ENCODE measurements at places on chromosomes 1 and 21.
A peak's percentile ranks its signal among the peaks of the same experiment; 100 is the strongest.

DNA sequence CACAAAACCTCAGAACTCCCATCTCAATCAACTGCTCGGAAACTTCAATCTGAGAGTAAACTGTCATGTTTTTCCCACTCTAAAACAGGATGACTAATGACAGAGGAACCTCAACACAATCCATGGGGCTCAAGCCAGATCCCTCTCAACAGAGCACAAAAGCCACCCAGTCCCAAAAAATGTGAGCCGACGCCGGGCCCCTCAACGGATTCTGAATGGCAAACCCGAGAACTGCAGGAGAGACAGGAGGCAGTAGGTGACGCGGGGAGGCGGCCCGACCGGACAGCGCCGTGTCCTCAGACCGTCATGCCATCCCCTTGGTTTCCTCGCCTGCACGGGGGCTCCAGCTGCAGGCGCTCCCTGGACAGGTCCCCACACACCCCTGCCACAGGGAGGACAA lies 53.4 kb downstream of the SSBP3 start:
- DNase-seq: no peak

DNA sequence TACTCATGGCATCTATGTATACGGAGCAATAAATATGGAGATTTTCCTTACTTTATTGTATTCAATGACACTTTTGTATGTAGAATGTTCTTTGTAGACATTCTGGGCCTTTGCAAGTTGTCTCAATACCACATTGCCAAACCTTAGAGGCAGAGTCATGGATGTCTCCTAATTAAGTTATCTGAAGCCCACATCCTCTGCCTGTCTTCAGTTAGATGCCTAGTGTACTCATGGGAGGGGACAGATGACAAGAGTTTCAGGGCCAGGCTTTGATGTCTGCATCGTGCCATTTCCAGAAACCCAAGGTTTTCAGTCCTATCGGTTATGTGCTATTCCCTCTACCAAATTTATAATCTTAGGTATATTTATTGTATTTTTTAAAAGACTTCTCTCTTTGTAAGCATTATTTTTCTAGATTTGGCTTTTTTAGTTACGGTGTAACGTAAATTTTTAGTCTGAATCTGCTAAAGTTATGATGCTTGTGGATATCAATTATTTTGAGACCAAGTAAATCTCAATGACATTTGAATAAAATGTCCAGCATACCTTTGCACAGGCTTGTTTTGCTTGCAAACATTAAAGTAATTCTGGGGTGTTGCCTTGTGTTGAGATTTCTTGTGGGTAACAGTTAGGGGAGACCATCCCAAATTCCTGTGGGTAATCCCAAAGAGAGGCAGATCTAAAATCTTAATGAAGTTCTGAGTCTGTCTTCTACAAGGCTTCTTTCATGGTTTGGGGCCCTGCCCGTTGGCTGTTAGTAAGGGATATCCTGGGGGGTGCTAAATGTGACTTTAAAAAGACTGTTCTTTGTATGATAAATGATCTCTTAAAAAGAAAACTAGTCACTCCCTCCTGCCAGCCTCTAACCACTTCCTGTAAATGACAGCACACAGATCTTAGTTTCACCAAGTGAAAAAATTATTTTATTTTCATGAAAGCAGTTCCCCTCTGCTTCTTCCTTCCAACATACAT lies 8.0 kb upstream of the MACF1 start:
- DNase-seq: peak; percentile 71

DNA sequence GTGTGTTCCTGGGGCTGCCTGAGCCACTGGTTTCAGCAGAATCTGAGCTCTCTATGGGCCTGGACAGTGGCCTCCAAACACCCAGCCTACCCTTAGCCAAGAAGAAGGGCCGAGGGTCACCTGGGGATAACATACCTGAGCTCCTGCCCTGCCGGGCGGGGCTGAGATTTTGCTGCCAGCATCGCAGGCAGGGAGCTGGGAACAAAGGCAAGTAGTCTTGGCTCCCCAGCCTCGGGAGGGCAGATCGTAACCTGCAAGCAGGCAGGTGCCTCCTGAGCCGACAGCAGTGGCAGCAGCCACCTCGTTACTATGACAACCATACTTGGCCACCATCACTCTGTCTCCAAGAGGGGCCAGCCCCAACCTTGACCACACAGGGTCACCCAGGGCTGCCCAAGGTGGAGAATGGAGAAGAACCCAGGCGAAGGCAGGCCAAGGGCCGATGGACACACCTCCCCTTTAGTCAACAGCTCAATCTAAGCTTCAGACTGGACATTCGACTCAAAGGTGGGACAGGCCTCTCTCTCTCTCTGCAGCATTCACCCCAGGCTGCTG lies 54.6 kb downstream of the TOMM20 start:
- DNase-seq: no peak

DNA sequence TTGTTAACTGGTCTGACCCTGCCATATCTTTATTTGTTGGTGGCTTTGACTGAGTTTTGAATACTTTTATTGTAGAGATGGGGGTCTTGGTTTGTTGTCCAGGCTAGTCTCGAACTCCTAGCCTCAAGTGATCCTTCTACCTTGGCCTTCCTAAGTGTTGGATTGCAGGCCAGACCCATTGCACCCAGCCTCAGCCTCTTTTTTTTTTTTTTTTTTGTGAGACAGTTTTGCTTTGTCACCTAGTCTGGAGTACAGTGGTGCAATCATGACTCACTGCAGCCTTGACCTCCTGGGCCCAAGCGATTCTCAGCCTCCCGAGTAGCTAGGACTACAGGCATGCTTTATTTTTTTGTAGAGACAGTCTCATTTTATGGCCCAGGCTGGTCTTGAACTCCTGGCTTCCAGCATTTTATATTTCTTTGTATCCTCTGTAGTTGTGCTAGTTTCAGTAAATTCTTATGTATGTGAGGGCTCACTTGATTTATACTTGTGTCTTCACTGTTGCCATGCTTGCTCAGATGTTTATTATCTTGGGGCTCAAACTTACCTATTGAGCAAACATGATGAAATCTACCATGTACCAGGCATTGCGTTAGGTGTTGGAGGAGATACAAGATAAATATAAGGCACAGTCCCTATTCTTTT lies 24.1 kb downstream of the THRAP3 start:
- DNase-seq: peak; percentile 87

GRCh38 chr1:1426496-1427105 lies 5.5 kb upstream of the ANKRD65 start:
- no peak for DNase-seq

- DNase-seq: no peak
Observed at GRCh38 chr1:47791879-47792608, 205.1 kb downstream of the TRABD2B start.

DNA sequence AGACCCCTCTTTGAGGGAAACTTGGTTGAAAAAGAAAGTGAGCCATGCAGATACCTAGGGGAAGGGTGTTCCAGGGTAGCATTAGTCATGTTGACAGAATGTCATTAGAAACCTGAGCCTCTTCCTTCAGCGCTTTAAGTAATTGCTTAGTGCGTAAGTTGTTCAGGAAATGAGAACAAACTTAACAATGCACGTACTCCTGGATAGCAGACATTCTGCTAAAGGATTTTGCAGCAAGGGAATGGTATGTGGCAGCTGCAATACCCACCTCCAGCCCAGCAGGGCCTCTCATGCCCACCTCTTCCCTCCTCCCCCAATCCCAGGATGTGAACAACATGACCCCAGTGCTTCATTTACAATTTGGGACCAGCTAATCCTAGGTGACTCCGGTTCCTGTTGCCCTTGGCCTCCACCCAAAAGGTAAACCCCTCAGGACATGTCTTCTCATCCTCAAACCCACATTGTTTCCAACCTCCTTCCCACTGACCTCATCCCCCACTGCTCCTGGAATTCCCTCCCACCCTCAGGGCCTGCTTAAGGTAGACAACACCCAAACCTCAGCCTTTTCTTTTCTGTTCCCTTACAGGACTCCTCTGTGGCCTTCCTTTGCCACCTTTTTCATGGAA lies 98.0 kb upstream of the BCAR3 start:
- DNase-seq: peak; percentile 83

GRCh38 chr1:205496661-205497060 lies 7.8 kb upstream of the CDK18 start:
- DNase-seq: no peak

DNA sequence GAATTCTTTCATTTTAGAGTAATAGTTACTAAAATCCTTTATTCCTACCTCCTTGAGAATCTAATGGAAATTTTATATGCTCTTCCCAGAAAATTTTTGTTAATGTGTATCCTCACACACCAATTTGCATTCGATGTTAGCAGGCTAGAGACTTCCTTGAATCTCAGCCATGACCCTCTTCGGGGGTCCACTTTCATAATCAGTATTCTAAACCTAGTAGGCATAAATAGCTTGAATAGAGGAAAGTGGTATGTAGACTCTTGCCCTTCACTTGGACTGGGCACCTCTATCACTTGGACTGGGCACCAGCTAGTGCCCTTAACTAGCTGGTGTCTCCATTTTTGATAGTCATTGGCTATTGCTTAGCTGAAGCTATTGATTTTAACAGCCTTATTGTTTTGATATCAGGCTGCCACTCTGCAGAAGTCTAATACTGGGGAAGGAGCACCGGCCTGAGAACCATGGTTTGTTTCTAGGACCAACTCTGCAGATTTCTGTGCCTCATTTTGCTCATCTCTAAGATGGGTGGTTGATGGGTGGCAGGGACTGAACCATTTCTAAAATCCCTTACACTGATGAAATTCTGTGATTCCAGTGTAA lies 42.8 kb downstream of the MRPL39 start:
- DNase-seq: no peak

- DNase-seq: no peak
Observed at GRCh38 chr1:30242722-30243457, 480.5 kb downstream of the MATN1 start.

- no peak for DNase-seq
Observed at GRCh38 chr21:41659791-41660560, 106.9 kb downstream of the RIPK4 start.

DNA sequence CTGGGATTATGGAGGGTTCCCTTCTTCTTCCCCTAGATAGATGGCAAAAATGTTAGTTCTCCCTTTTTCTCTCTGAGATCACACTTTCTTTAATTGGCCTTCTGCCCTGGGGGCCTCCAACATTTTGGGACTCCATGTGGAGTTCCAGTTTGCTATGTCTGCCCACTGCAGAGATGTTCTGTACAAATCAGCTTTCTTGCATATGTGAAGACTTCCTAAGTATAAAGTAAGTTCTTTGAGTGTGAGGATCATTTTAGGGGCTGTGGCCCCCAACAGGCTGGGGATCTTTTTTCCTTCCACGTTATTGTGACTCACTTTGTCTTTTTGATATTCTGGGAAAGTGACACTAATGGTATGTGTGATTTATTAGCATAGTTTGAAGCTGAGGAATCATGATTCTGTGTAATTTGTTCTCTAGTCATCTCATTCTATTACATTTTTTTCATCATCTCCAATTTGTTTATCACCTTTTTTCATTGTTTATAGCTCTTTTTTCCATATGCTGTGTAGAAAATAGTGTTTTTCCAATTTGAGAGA lies 48.2 kb downstream of the HHAT start:
- peak; percentile 72 for DNase-seq

GRCh38 chr1:62198781-62199125 lies 4.1 kb downstream of the L1TD1 start:
- no peak for DNase-seq

DNA sequence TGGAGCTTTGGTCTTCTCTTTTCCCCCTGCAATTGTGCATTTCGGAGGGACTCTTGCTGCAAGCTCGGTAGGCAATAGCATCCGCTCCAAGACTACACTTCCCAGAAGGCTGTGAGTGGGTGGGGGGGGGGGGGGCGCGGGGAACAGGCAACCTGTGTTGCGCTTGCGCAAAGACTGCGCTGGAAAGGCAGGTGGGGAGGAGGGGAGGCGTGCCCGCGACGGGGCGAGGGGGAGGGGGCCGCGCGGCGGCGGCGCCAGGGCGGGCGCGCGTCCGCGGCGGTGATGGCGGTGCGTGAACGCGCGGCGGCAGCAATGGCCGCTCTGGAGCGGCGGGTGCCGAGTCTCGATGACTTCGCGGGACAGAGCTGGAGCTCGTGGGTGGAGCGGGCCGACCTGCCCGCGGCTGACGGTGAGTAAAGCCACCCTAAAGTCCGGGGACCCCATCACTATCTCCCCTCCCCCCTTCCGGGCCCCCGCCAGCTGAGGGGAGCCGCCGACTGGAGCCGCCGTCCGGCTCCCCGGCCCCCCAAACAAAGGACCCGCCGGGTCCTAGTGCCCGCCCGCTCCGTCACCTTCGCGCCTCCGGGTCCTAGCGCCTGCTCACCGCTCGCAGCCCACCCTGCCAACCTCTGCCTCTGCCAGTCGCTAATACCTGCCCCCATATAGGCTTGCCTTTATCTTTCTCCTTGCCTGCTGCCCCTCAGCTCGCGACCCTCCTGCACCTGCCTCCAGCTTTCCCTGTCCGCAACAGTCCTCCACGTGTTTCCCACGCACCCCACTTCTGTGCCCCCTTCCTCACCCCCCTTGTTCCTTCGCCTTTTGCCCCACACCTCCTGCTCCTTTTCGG lies at the start of gene ATXN7L2:
Gene ATXN7L2, plus strand, starts transcription at position 234 of the 847 bp plus-strand sequence. Its CDS starts 49 bp downstream, at position 283.
- DNase-seq: peak; percentile 86

- DNase-seq: no peak
Observed at GRCh38 chr21:42062236-42063022, 8.7 kb upstream of the UMODL1 start.

GRCh38 chr1:206517784-206518183 lies 10.5 kb downstream of the RASSF5 start:
- DNase-seq: no peak

- DNase-seq: no peak
Observed at GRCh38 chr1:231933711-231934626, 307.4 kb downstream of the DISC1 start.

DNA sequence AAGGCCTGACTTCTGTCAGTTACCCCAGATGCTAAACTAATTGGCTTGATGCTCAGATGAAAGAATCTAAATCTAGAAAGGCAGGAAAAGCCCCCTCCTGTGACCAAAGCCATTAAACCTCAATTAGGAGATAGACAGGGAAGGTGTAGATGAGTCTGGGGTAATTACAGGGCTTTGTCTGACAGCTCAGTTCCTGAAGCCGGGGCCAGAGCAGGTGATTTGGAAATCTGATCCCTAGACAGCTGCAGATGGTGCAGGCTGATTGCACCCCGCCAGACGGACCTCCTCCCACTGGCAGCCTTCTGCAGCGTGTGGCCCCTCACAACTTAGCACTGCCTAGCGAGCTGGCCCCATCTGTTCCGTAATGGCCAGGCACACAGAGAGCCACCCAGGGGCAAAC lies 395.1 kb downstream of the HLX start:
- no peak for DNase-seq

- DNase-seq: no peak
Observed at GRCh38 chr1:167229719-167230385, 9.2 kb downstream of the POU2F1 start.

- DNase-seq: peak; percentile 77
Observed at GRCh38 chr1:54950369-54951163, 29.9 kb upstream of the TMEM61 start.

GRCh38 chr1:147496571-147497210 lies 44.6 kb upstream of the BCL9 start:
- DNase-seq: peak; percentile 36
